ENCODE measurements at places on chromosomes 4 and X.

DNA sequence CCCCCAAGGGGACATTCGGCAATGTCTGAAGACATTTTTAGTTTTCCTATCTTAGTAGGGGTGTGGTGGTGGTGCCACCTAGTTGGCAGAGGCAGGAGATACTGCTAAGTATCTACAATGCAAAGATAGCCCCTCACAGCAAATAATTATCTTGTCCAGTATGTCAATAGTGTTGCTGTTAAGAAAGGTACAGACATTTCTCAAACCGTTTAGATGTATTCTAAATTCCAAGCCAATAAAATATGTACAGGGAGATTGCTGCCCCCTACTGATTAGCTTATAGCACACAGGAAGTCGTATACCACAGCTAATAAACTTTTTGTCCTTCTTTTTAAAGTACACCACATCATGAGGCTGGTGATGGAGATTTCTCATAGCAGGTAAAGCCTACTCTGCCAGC is 260.5 kb downstream of the TMA16 start:
- DNase-seq, result peak; percentile 37

- DNase-seq, result no peak
These were observed 76.9 kb downstream of the MAGEB10 start for GRCh38 chrX:27884654-27885053.

DNA sequence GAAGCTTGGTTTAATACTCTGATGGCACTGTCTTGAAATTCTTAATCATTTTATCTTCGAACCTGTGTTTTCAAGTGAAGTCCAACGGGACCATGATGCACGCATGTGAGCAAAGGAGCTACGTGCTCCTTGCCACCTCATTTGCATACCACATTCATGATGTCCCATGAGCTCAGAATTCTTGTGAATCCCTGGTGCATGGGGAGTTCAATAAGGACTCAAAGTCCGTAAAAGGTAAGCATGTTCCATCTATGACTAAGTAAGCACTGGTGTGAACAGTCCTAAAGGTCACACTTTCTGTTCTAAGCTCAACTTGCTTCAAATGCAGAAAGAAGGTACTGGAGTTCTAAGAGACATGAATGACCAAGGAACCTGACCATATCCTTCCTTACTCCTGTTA is 13.1 kb upstream of the GPM6B start:
- DNase-seq, result no peak

DNA sequence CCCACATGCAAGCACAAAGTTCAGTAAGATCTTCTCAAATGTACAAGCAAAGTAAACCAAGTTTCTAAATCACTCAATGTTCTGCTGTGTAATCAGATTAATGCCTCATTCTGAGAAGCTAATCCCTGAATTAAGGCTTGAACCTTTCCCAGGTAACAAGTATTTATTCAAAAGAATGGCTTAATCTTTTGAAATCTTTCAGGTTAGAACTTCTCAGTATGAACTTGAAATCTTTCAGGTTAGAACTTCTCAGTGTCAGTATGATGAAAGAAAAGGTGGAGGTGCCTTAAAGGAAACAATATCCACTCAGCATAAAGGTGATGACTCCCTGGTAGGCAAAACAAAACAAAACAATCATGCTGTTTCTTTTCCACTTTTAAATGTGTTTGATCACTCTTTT is 29.0 kb downstream of the TMPRSS11B start:
- no peak for DNase-seq

DNA sequence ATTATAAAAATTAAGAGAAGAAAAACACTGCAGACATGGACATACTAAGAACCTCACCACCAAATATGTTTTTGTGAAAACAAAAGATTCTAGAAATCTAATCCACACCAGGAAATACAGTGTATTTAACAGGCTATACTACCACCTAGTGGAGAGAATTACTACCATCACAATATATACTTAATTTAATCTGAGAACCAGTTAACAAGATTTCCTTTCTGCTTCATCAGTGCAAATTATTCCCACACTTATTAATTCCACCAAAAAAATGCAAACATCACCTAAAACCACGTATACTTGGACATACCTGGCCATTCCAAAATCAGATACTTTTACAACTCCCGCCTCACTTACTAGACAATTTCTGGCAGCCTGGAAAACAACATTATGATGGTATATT is 7.0 kb upstream of the TXK start:
- peak; percentile 49 for DNase-seq

GRCh38 chr4:110618581-110619462 is 4.1 kb downstream of the PITX2 start:
- no peak for DNase-seq

- DNase-seq, result peak; percentile 41
These were observed 123.4 kb downstream of the ASB9 start for GRCh38 chrX:15146515-15146914.

- DNase-seq, result no peak
These were observed 12.4 kb upstream of the RADX start for GRCh38 chrX:106599411-106599810.

GRCh38 chr4:159564615-159565014 is 461.7 kb downstream of the RAPGEF2 start:
- DNase-seq, result no peak

- DNase-seq, result no peak
These were observed 11.2 kb downstream of the HNRNPD start for GRCh38 chr4:82362565-82362964.

DNA sequence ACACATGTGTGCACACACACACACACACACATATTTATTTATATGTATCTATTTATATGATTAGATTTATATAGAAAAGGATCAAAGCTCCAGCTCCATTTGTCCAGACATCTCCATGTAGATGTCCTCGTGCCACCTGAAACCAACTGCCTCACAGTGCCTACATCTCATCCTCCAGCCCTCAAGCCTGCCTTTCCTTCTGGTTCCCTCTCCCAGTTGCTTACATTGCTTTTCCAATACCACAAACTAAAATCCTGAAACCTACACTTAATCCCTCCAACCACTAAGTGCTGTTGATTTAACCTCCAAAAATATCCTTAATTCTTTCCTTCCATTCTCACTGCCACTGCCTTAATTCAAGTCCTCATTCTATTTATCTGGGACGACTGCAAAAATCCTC is 51.4 kb downstream of the STBD1 start:
- DNase-seq, result no peak

- DNase-seq, result no peak
These were observed 36.5 kb downstream of the CLCN5 start for GRCh38 chrX:49958727-49959485.

DNA sequence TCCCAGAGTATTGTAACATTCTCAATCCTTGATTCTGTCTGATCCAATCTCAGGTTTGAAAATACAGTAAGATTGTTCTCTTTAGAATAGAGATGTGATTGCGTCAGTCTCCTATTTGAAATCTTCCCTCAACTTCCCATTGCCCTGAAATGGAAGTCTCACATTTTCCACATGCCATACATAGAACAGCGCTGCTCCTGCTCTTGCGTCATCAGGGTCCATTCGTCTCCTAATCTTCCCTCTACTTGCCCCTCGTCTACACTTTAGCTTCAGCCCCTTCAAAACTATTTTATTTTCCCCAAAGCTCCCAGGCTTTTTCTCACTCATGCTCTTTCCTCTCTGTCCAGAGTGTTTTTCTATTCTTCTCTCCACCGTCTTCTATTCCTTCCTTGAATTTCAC is 301.7 kb upstream of the MAGEB2 start:
- no peak for DNase-seq

DNA sequence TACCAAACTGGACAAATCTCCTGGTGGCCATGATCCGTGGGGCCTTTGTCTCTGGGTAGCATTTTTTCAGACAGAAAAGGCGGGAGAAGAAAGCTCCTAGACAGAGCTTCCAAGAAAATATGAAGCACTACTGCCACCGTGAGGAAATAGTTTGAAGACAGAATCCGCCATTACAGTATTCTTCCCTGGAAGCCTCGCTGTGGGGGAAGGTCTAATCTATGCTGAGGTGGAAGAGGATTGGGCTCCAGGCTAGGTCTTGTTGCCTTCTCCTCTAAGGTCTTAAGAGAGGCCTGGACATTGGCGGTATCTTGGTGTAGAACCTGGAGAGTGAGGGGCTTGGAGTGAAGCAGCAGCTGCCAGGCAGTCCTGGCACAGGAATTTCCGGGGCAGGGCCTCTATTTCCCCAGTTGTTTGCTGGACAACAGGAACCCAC is 218.9 kb downstream of the OR13H1 start:
- peak; percentile 90 for DNase-seq

GRCh38 chr4:112279025-112279881 is 6.5 kb downstream of the TIFA start:
- no peak for DNase-seq

- DNase-seq, result no peak
These were observed 3.1 kb downstream of the NKX3-2 start for GRCh38 chr4:13541176-13541604.

GRCh38 chrX:3263681-3264126 is 82.7 kb downstream of the MXRA5 start:
- no peak for DNase-seq

GRCh38 chr4:164894702-164895101 is 17.7 kb downstream of the APELA start:
- DNase-seq, result no peak

- no peak for DNase-seq
These were observed 985.1 kb upstream of the SLIT2 start for GRCh38 chr4:19266566-19266965.

DNA sequence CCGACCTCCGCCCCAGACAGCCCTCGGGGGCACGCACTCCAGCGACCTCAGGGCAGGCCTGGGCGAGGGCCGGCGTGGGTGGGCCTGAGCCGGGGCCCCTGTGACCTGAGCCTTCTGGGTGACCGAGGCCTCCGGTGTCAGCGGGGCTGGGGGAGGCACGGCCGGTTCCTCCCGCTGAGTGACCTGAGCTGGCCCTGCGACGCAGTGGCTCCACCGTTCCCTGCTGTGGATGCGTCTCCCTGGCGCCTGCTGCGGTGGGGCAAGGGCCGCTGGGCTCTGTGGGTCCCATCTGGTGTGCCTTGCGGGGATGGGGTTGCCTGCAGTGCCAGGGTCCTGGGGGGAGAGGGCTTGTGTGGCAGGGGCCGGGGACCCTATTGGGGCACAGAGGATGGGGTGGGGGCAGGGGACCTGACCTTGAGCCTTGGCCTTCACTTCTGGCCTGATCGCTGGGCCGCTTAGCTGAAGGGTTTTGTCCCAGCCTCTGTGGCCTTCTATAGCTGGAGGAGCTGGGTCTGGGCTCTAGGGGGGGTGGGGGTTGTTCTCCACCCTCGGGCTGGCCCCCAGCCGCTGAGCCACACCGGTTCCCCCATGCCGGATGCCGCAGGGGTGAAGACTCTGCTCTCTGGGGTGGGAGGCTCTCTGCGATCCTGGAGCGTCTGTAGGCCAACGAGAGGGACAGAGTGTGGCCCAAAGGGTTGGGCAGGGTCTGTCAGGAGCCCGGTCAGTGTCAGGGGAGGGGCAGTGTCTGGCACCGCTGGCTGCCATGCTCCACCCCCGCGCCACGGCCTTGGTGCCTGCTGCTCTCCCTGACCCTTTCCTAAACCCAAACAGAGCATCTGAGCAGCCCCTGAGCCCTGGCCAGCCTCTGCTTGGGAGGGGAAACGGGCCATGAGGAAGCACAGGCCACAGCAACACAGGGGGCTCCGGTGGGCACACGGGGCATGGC is 2.3 kb downstream of the NAT8L start:
- DNase-seq, result no peak

DNA sequence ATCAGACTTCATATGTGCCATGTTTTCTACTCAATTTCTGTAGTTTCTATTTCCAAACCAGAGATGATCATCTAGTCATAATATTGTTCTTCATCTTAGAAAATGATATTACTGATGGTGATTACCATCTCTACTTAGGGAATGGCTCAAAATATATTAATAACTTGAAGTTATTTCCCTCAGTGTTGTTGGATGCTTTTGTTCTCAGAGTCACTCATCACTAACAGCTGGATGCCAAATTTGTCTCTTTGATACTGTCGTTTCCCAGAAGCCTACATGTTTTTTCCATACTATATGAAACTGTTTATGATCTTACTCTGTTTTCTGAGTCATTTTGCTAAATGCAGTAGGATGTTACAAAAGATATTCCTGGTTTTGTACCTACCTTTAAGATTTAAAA is 8.9 kb downstream of the PGAM4 start:
- no peak for DNase-seq

- no peak for DNase-seq
These were observed 141.0 kb downstream of the CHM start for GRCh38 chrX:85906399-85906798.

- DNase-seq, result peak; percentile 69
These were observed 85.0 kb upstream of the FAM241A start for GRCh38 chr4:112060212-112060611.

DNA sequence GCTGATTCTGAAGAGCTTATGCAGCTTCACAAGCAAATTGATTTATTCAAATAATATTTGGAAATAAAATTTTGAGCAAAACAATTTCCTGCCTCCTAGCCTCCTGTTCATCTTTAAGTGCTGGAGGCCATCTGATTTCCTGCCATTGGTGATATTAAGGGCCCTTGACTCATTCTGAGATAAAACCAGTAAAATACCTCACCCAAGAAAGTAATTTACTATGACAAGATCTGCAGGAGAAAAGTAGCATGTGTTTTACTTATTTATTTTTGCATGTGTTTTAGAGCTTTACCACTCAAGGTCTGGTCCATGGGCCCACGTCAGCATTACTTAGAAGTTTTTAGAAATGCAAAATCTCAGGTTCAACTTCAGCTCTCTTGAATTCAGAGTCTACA is 67.7 kb downstream of the DCLK2 start:
- no peak for DNase-seq

GRCh38 chr4:109665783-109666485 is 37.3 kb downstream of the CASP6 start:
- no peak for DNase-seq

GRCh38 chrX:118062048-118062789 is 54.4 kb downstream of the KLHL13 start:
- DNase-seq, result no peak

DNA sequence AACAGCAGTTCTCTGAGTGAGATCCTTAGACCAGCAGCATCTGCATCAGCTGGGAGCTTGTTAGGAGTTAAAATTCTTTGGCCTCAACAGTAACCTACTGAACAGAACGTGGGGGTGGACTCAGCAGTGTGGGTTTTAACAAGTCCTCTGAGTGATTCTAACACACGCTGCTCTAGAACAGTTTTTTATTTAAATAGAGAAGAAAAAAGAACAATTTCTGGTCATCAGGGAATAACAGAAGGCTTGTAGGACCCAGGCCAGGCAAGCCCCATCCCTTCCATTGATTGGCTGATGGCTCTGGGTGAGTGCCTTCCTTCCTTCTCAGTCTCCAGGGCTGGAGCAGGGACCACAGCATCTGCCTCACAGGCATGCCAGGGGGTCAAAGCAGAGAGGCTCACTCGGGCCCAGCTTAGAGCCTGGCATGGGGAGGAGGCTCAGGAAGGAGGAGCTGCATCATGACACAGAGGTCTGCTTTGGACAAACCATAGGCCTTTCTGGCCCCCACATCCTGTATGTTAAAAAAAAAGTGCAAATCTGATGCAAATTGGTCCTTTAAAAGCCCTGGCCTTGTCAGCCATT is 56.7 kb downstream of the JAKMIP1 start:
- DNase-seq, result no peak

DNA sequence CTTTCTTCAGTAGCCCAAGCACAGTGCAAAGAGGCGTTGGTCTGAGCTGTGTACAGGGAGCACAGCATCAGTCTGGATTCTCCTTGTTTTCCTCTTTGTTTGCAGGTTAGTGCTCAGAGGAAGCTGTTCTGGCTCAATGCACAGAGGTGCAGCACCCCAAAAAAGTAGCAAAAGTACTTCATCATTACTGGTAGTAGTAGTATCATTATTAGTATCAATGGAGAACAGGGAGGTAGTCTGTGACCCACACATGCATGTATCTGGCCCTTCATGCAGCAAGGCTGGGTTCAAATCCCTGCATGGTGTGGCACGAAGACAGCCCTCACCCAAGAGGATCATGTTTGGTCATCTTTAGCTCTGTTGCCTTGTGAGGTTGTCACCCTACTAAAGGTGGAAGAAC is 68.7 kb downstream of the CXXC4 start:
- no peak for DNase-seq
